HT1080 (cell line): ENCODE measurements at places on chromosomes 12 and 14.
A peak's percentile ranks its signal among the peaks of the same experiment; 100 is the strongest.

DNA sequence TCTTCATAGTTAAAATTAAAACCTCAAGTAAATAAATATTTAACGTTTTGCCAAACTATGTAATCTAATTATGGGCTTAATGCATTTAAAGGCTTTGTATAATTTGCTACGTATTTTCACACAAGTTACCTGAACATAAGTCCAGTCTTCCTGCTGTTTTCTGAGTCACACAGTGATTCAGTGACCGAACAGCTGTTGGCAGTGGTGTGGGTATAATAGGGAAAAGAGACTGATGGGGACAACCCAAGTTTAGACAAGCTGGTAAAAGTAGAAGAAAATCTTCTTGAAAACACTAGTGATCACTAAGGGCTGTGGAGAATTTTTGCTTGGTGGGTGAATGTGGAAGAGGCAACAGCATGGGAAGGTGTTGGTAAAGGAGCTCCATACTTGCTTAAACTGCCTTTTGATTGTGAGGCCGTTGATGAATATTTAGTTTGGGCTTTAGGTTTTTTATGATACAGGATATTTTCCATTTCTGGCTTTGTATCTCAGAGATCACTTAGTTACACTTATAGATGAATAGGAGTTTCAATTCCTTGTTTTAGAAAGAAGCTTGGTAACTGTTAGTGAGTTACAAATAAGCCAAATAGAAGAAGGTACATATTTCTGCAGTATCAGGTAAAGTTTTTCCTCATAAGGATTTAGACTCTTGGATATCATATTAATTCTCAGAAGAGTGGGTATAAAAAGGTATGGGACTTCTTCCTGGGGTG, 23.9 kb downstream of the LRRK2 start:
- DNase-seq = peak; percentile 65

- DNase-seq = no peak
These were observed at the start of gene AICDA for GRCh38 chr12:8612629-8613028. Gene AICDA, minus strand, starts transcription at chr12:8612859. Its CDS starts 92 bp downstream, at chr12:8612767.

- no peak for DNase-seq
These were observed 769 bp upstream of the ZNF740 start for GRCh38 chr12:53179687-53180219.

GRCh38 chr12:94638521-94638920, 11.8 kb downstream of the TMCC3 start:
- DNase-seq = no peak

DNA sequence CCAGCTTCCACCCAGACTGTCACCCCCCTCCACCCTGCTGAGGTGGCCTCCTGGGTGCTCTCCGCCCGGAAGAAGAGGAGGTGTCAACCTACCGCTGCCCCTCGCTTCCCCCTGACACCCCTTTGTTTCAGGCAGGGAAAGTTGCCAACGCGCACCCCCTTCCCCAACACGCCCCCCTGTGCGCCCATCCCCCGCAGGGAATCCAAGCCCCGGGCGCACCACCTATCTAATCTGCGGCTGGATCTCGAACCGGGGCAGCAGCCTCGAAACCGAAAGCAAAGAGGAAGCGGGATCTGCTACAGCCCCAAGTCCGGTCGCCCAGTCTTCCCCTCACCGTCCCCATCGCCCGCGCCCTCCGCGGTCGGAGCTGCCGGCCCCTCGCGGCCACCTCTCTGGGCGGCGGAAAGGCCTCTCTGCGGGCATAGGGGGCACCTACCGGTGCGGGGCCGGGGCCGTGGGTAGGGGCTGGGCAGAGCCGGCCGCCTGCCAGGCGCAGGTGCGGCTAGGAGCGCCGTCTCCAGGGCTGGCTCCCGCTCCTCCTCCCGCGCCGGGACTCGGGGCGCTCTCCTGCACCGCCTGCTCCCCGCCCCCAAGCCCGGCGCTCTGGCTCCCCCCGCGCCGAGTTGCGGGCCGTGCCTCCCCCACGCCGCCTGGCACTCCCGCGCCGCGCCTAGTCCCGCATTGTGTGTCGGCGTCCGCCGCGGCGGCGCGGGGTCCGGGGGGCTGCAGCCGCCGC, 18.3 kb upstream of the PLEKHH1 start:
- peak; percentile 10 for DNase-seq

DNA sequence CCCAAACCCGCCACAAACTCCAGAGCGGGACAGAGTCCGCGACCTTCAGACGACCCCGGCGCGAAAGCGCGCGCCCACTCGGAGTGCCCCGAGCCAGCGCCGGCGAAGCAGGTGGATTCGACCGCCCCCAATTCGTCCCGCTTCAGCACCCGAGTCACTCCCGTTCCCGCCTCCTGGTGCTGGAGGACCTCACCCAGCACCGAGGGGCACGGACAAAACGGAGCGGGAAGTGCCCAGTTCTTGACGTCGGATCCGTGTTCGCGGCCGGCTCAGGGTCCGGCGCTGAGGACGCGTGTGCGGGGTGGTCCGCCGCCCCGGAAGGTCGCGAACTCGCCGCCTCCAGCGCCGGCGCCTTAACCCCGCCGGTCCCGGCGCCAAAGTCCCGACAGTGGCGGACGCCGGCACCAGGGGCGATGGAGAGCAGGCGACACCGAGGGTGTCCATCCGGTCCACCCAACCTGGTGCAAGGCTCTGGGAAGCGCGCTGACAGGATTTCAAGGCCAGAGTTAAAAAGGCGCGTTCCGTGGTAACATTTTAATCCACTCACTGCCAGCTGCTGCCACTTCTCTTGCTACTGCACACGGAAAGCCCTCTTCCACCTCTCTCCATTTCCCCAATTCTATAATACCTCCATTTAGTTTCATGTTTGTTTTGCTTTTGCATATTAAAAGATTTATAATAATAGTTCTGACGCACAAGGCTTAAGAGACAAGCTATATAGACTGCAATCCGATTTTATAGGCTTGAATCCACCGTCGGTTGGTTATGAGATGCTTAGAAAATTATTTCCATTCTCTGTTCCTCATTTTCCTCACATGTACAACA, 240.0 kb upstream of the CPNE8 start:
- no peak for DNase-seq

DNA sequence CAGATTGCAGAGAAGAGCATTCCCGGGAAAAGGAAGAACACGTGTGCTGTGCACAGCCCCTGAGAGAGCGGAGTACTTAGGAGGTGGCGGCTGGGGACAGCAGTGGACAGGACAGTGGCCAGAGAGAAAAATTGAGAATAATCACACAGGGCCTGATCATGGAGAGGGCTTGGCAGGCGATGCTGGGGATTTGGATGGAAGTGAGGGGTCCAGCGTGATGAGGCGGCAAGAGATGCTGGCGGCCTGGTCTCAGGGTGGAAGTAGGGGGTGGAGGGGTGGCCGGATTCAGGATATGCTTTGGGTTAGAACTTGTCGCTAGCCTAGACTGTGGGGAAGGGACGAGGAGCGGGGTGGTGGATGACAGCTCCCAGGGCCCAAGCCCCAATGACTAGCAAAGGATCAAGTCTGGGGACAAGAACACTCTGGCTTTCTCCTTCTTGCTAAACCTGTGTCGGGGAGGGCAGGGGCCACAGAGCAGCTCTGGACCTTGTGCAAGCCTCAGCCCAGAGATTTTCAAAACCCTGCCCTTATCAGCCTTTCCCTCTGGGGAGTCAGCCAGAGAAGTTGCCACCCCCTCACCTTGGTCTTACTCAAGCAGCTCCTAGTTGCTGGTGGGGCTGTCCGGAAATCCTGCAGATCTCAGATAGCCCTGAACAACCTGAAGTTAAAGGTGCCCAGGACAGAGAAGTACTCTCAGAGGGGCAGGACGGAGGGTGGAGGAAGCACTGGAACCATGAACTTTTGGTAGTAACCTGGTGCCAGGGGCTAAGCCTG, 1.3 kb downstream of the HVCN1 start:
- no peak for DNase-seq

- DNase-seq = peak; percentile 58
These were observed 42.5 kb upstream of the PPM1H start for GRCh38 chr12:62977418-62977817.

DNA sequence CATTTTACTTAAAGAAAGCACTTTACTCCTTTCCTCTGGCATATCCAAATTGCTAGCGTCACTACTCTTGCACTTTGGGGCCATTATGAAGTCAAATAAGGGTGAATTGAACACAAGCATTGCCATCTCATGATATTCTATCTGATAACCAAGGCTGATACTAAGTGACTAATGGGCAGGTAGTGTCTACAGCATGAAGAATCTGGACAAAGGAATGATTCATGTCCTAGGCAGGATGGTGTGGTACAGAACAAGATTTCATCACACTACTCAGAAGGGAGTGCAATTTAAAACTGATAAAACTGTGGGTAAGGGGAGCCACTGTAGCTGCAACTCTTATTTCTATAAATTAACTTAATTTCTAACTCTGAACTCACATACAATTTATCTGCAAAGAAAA, 7.7 kb upstream of the SLC6A15 start:
- peak; percentile 75 for DNase-seq

GRCh38 chr12:117718141-117718540, 250.6 kb downstream of the KSR2 start:
- DNase-seq = no peak

DNA sequence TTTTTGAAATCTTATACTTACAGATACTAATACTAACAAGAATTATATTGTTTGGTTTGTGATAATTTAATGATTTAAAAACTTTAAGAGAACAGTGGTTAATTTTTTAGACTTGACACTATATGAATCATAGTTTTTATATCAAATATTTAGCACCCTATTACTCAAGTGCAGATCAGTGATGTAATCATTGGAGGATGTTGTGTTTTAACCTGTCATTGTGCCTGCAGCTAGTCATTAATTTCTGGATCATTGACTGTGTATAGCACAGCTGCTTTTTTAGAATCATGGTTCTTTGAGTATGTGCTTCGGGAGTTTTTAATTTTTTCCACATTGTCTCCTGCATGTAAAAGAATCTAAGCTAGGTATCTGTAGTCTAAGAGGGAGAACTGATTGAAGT, 17.3 kb downstream of the ARID4A start:
- DNase-seq = no peak

- DNase-seq = peak; percentile 7
These were observed 387.8 kb downstream of the AEBP2 start for GRCh38 chr12:19826980-19827550.

DNA sequence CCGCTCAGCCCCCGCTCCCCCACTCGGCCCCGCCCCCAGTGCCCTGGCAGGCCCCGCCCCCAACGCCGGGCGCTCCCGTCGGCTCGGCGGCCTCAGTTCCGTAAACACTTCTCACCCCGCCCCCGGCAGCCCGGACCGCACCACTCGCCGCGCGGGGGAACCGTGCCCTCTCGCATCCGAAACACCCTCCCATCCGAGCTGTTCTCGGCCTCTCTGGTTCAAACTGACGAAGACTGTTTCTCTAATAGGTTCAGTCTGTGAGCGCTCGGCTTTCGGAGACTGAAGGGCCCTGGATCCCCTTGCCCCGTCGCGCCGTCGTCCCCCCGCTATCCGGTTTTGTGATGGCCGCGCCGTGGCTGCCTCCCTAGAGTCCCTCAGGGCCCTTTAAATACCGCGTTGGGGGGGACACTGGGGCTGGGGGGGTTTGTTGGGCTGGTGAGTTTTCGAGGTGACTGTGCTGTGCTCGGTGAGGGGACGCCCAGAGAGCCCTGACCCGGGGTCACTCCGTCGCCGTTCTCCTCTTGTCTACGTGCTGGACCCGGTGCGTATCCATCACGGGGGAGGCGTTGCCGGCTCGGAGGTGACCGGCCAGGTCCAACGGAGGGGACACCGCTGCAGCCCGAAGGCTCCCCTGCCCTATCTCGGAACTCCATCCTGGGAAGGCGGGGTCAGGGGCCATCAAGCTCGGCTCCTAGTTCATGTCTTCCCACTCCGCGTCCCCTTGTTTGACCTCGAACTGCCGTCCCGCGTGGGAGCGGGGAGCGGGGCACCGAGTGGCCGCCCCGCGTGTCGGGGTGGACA, at the start of gene TCP11L2:
Gene TCP11L2, plus strand, starts transcription at position 333 of the 801 bp plus-strand sequence. CDS start 8,343 bp downstream, outside the sequence.
- peak; percentile 55 for DNase-seq

DNA sequence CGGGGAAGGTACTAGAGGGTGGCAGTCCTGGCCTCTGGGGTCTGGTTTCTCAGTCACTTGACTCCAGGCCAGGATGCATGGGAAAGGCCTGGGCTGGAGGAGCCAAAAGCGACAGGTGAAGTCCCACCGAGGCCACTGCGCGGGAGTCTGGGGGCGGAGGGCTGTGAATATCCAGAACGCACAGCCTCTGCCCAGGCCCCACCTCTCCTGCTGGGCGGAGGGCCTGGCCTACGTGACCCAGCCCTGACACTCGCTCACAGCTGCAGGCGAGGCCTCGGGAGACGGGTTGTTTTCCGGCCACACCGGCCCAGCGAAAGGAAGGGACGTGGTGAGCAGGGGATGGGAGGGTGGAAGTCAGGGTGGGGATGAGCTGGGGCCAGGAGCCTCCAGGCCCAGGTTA, 91.2 kb downstream of the RFLNA start:
- DNase-seq = peak; percentile 71

- DNase-seq = no peak
These were observed 151.5 kb downstream of the DERA start for GRCh38 chr12:16062611-16063010.

DNA sequence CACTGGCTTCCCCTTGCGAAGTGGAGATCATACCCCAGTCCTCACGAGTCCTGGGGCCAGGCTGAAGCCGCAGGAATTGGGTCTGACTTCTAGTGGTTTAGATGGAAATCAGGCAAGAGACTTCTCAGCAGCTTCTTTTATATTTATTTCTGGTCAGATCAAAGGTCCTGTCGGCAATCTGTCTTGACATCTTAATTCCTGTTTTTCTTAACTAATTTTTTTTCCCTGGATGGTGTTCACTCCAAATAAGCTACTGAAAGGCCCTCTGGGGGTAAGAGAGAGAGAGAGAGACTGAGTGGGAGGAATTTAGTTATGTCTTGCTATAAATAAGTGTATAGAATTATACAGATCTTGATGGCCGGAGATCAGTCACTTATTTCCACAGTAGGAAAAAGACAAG, 698.7 kb upstream of the TBX3 start:
- DNase-seq = no peak

DNA sequence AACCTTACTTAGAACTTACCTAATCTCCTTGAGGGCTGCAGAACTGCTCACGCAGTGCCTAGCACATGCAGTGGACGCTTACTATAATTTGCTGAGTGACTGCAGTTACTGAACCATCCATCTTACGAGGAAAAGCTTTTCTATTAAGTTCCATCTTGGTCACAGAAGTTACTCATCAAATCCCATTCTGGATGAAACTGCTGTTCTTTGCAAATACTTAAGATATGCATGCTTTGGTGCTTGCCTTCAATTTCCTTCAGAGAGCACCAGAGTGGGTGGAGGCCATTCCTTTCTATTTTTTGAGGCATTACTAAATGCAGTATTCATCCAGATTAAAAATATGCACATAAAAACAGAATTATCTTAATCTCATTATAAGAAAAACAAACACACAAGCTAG, 17.7 kb upstream of the PELI2 start:
- no peak for DNase-seq

- peak; percentile 85 for DNase-seq
These were observed at the start of gene C3AR1 for GRCh38 chr12:8065991-8066594. Gene C3AR1, minus strand, starts transcription at chr12:8066359. Its CDS starts 6,174 bp downstream, at chr12:8060185.

DNA sequence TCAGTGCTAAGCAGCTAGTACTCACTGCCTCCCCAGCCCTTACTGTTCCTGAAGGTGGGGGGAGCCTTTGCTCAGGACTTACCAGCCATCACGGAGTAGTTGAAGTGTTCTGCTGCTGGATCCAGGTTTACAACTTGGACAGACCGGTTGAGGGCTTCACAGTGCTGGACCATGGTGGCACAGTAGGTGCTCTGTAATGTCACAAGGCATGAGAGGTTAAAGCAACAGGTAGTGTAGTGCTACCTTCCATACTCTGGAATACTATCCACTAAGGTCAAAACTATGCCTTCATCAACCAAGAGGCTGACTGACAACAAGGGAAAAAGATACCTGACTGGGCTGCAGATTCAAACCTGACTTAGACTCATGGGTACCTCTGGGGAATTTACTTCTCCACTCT, 3.0 kb downstream of the GPN3 start:
- no peak for DNase-seq

GRCh38 chr12:57713209-57713608, 19.3 kb downstream of the OS9 start:
- no peak for DNase-seq
